CD4-positive, alpha-beta T cell treated with Interleukin-1 beta for 1 hour (primary cell): ENCODE measurements at places on chromosomes 11 and 22.

DNA sequence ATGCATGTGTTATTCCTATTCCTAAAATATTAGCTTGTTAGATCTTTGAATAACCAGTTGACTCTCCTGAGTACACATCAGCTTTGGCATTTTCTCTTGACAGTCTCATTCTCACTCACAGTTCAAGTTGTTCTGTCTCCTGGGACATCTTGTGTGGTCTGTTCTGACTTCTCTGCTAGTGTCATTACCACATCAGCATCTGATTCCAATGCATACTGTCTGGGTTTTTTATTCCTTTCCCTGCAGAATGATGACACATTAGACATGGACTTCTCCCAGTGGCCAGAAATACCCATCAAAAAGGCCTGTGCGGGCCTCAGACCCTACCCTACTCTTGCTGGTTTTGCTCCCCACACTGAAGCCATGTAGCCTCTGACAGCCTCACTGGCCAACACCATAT, 2.7 kb downstream of the ZNF74 start:
- DNase-seq: no peak

- DNase-seq: no peak
These were observed 462.1 kb downstream of the OPCML start for GRCh38 chr11:133070021-133070713.

DNA sequence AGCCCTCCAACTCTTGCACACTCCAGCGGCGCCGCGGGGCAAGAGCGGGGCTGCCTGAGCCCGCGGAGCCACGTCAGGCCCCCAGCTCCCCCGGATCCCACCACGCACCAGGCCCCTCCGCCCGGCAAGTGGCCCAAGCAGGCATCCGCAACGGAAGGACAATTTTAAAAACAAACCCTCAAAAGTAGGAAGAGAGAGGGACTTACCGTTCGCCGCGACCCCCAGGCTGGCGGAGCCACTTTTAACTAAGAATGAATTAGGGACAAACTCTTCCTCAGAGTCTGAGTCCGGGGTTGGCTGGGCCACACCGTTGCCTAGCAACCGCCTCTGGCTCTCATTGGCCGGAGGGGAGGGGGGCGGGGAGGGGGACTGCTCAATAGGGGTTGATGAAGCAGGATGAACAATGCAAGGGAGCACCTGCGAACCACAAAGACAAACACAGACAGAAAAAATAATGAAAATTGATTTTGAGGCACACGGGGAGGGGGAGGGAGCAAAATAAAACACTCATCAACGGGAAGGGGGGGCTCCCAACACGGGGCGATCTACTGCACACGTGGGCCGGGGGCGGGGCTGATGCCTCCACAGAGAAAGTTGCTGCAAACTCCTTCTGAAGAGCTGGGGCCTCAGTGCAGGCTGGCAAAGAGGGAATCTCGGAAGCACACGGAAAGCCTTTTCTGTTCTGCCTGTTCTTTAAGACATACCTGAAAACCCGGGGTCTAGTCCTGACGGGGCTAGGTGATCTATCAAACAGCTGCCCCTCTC, 387.5 kb upstream of the NARS2 start:
- DNase-seq: no peak

- no peak for DNase-seq
These were observed 10.9 kb upstream of the DCHS1 start for GRCh38 chr11:6666302-6667183.

DNA sequence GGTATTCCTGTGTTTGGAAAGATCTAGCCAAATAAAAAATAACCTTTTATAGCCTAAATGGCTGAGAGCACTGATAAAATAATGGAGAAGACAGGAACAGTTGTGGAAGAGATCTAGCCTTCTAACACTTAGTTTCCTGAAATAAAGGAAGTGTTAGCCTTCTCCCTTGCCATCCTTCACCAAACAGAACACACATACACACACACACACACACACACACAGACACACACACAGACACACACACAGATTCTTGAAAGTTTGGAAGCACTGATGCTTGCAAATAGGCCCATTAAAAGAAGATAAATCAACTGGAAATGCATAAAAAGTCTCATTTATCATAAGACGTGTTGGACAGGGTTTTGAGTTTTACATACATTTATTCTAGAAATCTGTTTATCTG, 37.5 kb downstream of the KIRREL3 start:
- DNase-seq: no peak
